ENCODE measurements at places on chromosomes 3 and 15. TPM values are rescaled to one million over a fixed set of nuclear protein-coding genes. Genes with fewer than 3 reads are reported as not detected.

GRCh38 chr3:172257648-172258400, 190.4 kb downstream of the GHSR start:
- no peak for DNase-seq

GRCh38 chr3:165148876-165149441, 47.2 kb downstream of the SLITRK3 start:
- DNase-seq, result no peak

DNA sequence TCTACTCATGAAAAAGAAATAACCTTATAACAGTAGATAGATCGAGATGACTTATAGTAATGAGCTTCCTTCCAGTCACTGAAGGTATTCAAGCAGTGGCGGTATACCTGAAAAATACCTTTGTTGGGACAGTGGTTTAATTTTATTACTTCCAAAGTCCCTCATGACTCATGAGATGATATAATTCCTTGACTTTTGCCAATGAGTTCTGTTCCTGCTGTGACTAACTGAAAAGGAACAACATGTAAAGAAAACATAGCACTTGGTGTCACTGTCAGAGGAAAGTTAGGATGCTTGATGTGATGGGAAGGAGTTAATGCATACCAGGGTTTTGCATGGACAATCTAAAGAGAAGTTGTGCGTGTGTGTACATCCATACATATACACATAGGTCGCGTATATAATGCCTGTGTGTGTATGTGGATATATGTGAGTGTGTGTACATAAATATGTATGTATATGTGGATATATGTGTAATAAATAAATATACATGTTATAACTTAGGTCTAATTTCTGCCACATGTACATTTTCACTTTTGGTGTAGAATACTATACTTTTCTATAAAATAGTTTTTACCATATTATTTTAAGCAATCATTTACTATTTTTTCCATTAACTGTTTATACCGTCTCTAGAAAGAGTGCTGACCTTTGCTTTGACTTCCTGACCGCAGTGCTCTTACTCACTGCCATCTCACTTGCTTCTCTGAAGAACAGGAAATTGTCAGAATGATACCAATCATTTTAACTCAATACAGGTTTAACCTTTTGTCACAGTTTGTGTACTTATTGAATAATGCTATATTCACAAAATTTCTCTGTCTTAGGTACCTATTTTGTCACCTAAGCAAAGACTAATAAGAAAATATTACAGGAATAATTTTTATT, 12.6 kb upstream of the PAK2 start:
- peak; percentile 73 for DNase-seq

- no peak for DNase-seq
Measured at GRCh38 chr3:10149226-10149625, 7.6 kb downstream of the VHL start.

SCAANT1 gene
- not detected for polyA plus RNA-seq

ATP2B2 gene
- not detected for polyA plus RNA-seq

Data from GM23248 (cell line).